ENCODE measurements at places on chromosomes 5 and 9. TPM values are rescaled to one million over a fixed set of nuclear protein-coding genes. Genes with fewer than 3 reads are reported as not detected.

Gene CARD6
- total RNA-seq = 0.50 TPM

Gene PRUNE2
- 13.2 TPM for total RNA-seq

DNA sequence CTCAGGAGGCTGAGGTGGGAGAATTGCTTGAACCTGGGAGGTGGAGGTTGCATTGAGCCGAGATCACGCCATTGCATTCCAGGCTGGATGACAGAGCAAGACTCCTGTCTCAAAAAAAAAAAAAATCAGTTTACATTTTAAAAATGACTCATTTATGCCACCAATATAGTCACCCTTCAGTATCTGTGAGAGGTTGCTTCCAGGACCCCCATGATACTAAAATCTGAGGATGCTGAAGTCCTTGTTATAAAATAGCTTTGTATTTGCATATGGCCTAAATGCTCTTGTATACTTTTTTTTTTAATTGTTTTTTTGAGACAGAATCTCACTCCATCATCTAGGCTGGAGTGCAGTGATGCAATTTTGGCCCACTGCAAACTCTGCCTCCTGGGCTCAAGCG lies 5.8 kb downstream of the OCLN start:
- H3K36me3 ChIP-seq = no peaks in the 10 kb centered on the region
- no peak overlapping the region for H3K27ac ChIP-seq
- H3K27me3 ChIP-seq = no peaks in the 10 kb centered on the region
- peaks cover 3% of the 10 kb centered on the region for H3K4me1 ChIP-seq
- DNase-seq = no peak

- H3K27ac ChIP-seq = no peak overlapping the region
- no peaks in the 10 kb centered on the region for H3K27me3 ChIP-seq
- peak; percentile 34 for DNase-seq
- no peaks in the 10 kb centered on the region for H3K4me1 ChIP-seq
- H3K36me3 ChIP-seq = no peaks in the 10 kb centered on the region
Observed at GRCh38 chr9:34430843-34431437, 27.4 kb downstream of the FAM219A start.

DNA sequence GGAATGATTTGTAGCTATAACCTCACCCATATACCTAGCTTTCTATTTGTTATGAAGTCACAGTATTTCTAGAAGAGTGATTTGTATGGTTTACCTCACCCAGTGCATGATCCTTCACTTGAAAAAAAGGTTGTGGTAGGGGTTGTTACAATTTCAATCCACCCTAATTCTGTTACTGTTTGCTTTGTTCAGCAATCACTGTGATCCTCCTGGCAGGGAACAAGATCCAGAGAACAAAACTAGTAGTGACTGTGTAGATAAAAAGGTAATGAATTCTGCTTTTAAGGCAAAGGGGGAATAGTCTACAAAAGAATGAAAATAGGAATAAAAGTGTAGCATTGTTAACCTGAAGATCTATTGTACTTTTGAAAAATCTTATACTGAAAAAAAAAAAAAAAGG lies 191.3 kb upstream of the SH3GL2 start:
- DNase-seq = no peak
- H3K4me1 ChIP-seq = no peaks in the 10 kb centered on the region
- H3K4me3 ChIP-seq = no peak overlapping the region
- no peaks in the 10 kb centered on the region for H3K36me3 ChIP-seq

GRCh38 chr9:77598991-77599390 lies 49.1 kb downstream of the GNA14 start:
- H3K27me3 ChIP-seq = no peaks in the 10 kb centered on the region
- H3K27ac ChIP-seq = no peak overlapping the region
- no peak for DNase-seq
- no peaks in the 10 kb centered on the region for H3K36me3 ChIP-seq
- H3K4me3 ChIP-seq = no peak overlapping the region

DNA sequence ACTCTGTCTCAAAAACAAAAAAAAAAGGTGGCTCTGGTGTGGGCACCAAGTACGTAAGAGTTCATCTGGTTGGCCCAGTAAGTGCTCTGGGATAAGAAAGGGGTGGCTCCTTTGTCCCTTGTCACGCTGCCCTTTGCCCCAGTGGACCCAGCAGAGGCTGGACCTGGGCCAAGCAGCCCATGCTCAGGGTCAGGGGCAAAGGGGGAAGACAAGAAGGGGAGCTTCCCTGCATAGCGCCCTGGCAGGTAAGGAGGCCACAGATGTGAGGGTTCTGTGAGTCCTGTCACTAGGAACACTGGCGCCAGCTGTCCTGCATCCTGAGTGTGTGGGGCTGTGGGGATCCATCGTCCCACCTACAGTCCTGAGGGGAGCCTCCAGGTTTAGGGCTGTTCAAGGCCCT lies 65.3 kb downstream of the GADD45G start:
- H3K4me3 ChIP-seq = no peak overlapping the region
- DNase-seq = no peak
- H3K27me3 ChIP-seq = no peaks in the 10 kb centered on the region
- H3K4me1 ChIP-seq = peaks cover 4% of the 10 kb centered on the region

GRCh38 chr9:76441551-76442322 lies 17.2 kb upstream of the GCNT1 start:
- DNase-seq = no peak
- H3K4me1 ChIP-seq = no peaks in the 10 kb centered on the region
- no peaks in the 10 kb centered on the region for H3K36me3 ChIP-seq
- H3K27me3 ChIP-seq = no peaks in the 10 kb centered on the region
- H3K27ac ChIP-seq = no peak overlapping the region
- H3K4me3 ChIP-seq = no peak overlapping the region

DNA sequence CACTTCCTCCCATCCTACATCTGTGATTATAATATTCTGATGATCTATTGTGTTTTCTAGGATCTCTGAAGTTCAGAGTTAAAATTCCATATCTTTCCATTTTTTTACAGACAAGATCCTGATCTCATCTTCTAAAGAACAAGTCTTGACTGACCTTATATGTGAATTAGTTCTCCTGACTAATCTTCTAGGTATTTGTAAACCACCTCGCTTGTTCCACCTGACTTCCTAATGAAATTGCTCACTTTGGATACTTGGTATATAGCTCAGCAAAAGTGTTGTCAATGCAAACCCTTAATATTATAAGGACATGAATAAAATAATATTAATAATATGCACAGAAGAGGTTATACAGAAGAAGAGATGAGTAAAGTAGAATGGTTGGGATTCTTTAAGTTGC lies 68.2 kb upstream of the NR4A3 start:
- no peak for DNase-seq
- H3K36me3 ChIP-seq = no peaks in the 10 kb centered on the region
- no peak overlapping the region for H3K27ac ChIP-seq
- H3K4me1 ChIP-seq = no peaks in the 10 kb centered on the region
- no peaks in the 10 kb centered on the region for H3K27me3 ChIP-seq

GRCh38 chr5:132425009-132425937 lies 55.8 kb downstream of the SLC22A5 start:
- no peak overlapping the region for H3K27ac ChIP-seq
- H3K4me3 ChIP-seq = no peak overlapping the region
- DNase-seq = no peak
- no peaks in the 10 kb centered on the region for H3K36me3 ChIP-seq
- no peaks in the 10 kb centered on the region for H3K4me1 ChIP-seq

GRCh38 chr9:92547356-92547755 lies 11.6 kb upstream of the ECM2 start:
- DNase-seq = no peak
- H3K27me3 ChIP-seq = no peaks in the 10 kb centered on the region
- H3K4me1 ChIP-seq = no peaks in the 10 kb centered on the region
- no peaks in the 10 kb centered on the region for H3K36me3 ChIP-seq
- no peak overlapping the region for H3K4me3 ChIP-seq
- H3K27ac ChIP-seq = no peak overlapping the region

DNA sequence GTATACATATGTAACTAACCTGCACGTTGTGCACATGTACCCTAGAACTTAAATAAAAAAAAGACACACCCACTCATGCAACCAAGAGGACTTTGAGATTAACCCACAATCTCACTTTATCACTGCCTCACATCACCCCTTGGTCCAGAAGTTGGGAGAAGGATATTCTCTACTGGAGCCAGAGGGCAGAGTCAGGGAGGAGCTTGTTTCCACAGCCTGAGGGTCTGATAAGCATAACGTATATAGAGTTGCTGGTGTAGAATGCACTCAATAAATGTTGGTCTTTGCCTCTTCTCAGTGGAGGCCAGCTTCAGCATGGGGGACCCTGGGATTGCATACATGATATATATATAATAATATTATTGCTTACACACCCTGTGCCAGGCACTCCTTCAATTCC lies 10.1 kb downstream of the KCNV2 start:
- H3K36me3 ChIP-seq = no peaks in the 10 kb centered on the region
- H3K4me1 ChIP-seq = no peaks in the 10 kb centered on the region
- H3K27ac ChIP-seq = no peak overlapping the region
- no peaks in the 10 kb centered on the region for H3K27me3 ChIP-seq
- H3K4me3 ChIP-seq = no peak overlapping the region
- no peak for DNase-seq

Measured in H1 (cell line).